ENCODE measurements at places on chromosomes 1 and 21.

DNA sequence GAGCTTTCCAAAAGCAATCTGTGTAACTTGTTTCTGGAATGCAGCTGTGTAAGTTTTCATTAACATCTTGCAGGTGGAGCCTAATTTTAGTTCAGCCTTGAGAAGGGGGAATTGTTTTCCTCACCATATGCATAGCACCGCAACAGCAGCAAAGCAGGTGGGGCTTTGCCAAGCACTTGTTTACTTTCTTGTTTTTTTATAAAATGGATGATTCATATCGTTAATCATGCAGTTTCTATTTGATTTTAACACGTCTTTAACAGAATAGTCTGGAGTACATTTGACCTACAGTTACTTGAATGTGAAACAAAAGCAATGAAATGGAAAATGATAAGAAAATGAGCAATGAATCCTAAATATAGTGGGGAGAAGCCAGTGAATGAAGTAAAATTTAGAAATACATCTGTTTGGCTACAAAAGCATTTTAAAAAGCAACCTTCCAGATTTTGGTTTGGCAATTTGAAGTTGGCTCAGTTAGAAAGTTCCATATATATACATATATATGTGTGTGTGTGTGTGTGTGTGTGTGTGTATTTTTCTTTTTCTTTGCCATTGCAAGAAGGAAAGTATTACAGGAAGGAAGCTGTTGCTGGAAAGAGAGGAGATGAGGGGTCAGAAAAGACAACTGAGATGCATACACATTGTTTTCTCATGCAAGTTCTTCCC lies 119.0 kb upstream of the ADGRL2 start:
- DNase-seq = no peak

DNA sequence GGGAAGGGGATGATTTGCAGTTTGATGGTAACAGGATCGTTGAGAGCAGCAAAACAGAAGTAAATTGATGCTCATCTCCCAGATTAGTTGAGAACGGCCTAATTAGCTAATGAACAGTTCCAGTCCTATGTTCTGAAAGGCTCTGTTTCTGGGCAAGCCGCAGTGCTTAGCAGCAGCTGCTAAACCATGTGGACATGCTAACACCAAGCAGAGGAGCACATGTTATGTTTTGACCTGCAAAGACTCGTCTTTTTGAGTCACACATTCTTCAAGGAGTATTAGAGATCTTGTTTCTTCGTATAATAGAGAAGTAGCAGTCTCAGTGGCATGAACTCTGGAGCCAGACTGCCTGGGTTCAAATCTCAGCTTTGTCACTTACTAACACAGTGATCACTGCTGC lies 58.1 kb downstream of the CACNA1E start:
- DNase-seq = no peak

GRCh38 chr1:34054920-34055319 lies 110.1 kb downstream of the CSMD2 start:
- DNase-seq = no peak

GRCh38 chr21:37408464-37409193 lies 42.1 kb downstream of the DYRK1A start:
- no peak for DNase-seq

GRCh38 chr1:159342761-159343425 lies 40.8 kb downstream of the FCER1A start:
- DNase-seq = no peak

DNA sequence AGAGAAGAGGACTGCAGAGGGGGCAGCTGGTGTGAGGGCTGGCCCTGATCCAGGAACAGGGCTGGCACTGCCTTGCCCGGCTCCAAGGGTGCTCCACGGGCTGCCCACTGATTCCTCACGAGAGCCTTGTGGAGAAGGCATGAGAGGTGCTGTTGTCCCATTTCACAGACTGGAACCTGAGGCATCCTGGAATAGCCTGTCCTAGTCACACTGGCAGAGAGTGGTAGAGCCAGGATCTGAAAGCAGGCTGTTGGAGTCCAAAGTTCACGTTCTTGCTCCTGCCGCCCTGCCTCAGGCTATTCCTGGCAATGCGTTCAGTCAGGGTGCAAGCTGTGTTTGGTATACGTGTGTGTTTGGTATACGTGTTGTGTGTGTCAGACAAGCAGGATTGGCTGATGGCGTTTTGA lies 1.8 kb downstream of the RER1 start:
- DNase-seq = no peak

DNA sequence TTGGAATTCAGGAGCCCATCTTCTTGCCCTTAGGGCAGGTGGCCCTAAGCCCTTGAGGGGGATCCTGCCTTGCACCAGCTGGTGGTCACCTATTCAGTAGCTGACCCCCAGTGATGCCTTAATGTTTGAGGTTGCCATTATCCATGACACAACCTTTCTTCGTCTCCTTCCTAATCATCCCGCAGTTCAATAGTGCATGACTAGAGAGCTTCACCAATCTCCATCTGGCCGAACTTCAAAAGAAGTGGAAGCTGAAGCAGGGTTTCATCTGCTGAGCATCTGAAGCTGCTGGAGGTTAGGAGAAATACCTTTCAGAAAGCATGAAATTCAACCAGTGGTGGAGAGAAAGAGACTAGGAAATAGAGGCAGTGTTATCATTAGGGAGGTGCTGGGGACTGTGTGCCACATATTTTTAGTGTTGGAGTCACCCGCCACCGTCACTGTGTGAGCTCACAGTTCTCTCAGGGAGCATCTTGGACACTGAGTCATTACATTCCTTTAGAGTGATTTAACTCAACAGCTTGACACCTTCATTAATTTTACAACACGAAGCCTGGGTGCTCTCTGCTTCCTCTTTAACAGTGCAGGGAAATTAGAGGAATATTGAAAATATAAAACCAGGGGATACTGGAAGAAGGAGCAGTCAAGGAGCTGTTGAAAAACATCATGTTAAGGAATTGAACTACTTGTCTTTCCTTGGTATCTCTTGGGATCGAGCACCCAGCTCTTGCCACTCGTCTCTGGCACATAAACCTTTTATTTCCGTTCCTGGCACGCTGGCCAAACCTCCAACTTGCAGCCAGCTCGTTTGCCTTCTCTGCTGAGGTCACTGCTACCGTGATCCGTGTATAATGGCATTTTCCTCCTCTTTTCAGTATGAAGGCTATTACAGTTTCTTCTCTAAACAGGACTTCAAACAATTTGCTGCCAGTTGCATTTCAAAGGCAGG lies 53.6 kb downstream of the PEX14 start:
- DNase-seq = no peak

- no peak for DNase-seq
Observed at GRCh38 chr1:198772626-198773025, 133.8 kb downstream of the PTPRC start.

- DNase-seq = no peak
Observed at GRCh38 chr1:62926681-62927252, 142.8 kb downstream of the ATG4C start.

DNA sequence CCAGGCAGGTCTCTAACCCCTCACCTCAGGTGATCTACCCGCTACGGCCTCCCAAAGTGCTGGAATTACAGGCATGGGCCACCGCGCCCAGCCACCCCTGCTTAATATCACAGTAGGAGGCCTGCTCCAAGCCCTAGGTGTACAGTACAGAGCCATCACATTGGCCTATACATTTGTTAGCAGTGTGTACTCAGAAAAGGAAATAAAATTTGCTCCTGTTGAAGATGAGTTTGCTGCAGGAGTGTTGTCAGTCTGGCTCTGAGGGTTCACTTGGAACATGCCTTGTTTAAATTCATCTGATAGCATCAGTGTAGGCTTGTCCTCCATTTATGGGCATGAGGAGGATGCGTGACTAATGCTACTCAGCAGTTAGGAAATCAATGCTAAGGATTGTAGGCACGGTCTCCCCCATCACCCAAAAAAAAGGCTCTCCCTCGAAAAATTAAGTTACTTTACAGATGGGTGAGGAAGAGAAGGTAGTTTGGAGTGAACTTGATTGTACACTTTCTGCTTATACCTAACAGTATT lies 4.6 kb upstream of the ENAH start:
- DNase-seq = no peak

- no peak for DNase-seq
Observed at GRCh38 chr1:39110882-39111281, 84.7 kb downstream of the NDUFS5 start.

DNA sequence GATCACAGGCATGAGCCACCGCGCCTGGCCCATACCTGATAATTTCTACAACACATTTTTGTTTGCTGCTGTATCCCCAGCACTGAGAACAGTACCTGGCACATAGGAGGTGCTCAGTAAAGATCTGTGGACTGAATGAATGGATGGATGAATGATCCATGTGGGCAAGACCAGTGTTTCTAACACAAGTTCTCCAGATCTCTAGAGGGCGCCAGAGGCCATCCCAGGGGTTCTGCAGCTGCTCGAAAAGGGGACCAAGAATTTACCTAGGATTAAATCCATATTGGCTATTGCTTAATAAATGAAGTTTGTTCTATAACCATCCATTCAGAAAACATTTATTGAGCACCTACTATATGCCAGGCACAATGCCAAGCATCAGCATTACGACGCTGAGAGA lies 167.7 kb downstream of the ACTL8 start:
- DNase-seq = no peak

GRCh38 chr1:1665815-1666251 lies 7.0 kb upstream of the CDK11B start:
- DNase-seq = no peak

DNA sequence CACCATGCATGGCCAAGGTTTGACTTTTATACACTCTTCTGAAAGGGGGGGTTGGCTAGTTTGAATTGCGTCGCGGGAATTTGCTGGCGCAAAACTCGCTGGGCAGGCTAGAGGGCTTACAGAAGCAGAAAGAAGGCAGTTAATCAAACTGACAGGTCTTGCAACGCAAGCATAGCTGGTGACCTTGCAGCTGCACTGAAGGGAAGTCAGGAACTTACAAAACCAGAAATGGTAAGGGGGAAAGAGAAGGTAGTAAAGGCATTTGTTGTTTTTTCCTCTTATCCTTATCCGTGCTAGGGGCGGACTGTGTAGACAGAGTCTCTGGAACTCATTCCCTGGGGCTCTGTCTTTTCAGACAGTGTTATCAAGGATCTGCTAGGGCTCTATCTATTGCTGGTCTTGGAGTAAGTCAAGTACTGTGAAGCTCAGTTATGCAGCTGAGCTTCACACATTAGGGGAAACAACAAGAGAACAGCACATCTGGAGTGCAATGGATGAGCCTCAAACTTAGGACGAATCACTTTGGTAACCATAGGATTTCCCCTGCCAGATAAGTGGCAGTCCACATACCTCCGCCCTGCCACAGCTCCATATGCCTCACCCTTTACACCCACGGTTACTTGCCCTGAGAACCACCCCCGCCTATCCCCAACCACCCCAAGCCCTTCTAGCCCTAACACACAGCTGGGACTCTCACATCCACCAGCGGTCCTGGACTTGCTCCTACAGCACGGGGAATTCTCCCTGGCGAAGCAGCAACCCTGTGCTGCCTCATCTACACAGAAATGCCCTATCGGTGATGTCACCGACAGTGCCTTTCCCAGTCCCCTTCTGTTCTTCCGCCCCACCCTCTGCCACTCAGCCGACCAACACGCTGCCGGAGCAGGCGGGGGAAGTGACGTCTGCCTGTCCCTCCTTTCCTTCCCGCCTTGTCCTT lies 251.4 kb downstream of the FAM72C start:
- no peak for DNase-seq

GRCh38 chr1:18066576-18066975 lies 41.0 kb upstream of the IGSF21 start:
- no peak for DNase-seq

- DNase-seq = no peak
Observed at GRCh38 chr1:26839339-26839722, 12.8 kb downstream of the ZDHHC18 start.

GRCh38 chr1:200124309-200124708 lies 96.8 kb downstream of the NR5A2 start:
- DNase-seq = no peak

DNA sequence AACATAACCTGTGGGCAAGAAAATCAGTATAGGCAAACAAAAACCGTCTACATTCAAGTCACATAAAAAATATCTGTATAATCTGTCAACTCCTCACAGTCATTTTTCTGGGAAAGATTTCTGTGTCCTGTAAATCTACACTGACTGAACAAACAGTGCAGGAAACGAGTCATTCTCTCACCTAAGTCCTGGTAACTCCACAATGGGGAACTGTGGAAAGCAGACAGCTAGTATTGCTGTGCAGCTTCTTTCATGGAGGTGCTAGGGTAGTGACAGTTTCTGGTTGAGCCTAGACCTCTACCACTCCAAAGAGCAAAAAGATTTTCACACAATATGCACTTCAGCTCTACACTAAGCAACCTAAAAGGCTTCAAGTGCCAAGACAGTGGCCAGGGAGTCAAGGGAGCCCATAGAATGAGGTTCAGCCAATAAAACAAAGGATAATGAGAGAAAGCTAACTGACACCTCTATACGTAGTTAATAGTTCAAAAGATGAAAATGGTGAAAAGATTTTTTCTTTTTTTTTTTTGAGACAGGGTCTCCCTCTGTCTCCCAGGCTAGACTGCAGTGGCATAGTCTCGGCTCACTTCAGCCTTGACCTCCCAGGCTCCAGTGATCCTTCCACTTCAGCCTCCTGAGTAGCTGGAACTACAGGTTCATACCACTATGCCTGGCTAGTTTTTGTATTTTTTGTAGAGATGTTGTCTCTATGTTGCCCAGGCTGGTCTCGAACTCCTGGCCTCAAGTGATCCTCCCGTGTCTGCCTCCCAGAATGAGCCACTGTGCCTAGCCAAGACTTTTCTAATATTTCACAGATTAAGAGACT lies 5.5 kb downstream of the PTP4A2 start:
- no peak for DNase-seq

DNA sequence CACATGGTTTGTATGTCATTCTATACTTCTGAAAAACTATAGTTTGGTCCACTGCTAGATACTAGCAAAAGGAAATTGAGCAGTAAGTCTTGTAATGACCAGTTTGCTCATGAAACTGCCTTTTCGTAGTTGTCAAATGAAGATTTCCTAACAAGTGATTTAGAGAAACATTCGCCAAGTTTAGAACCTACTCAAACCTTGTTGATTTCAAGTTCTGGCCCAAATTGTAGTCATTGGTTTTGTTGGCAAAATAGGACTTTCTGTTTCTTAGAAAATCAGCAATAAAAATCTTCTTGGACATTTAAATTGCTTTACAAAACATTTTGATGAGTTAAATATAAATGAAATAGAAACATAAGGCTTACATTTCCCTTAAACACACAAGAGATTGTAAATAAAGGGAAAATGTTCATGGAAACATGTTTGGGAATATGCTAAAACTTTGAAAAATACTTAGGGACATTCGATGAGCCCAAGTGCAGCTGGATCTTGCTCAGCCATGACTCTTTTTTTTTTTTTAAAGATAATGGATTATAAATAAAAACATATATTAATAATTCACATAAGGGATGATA lies 178.5 kb upstream of the LYPLAL1 start:
- no peak for DNase-seq

Data from NCI-H1048 (cell line).